ENCODE measurements at places on chromosomes 4 and X.

- H3K27ac ChIP-seq = no peak overlapping the region
- H3K4me3 ChIP-seq = no peak overlapping the region
- H3K27me3 ChIP-seq = no peaks in the 10 kb centered on the region
- no peaks in the 10 kb centered on the region for H3K4me1 ChIP-seq
- DNase-seq = no peak
- no peaks in the 10 kb centered on the region for H3K36me3 ChIP-seq
These were observed 1066.8 kb upstream of the ADGRL3 start for GRCh38 chr4:60133375-60133774.

GRCh38 chr4:53767482-53767881 lies 176.2 kb upstream of the LNX1 start:
- no peak for DNase-seq
- no peaks in the 10 kb centered on the region for H3K4me1 ChIP-seq
- H3K4me3 ChIP-seq = no peak overlapping the region
- H3K36me3 ChIP-seq = no peaks in the 10 kb centered on the region
- H3K27me3 ChIP-seq = no peaks in the 10 kb centered on the region

- no peak overlapping the region for H3K27ac ChIP-seq
- H3K27me3 ChIP-seq = peaks cover 5% of the 10 kb centered on the region
- DNase-seq = no peak
These were observed 3.5 kb downstream of the MND1 start for GRCh38 chr4:153348006-153348405.

- no peaks in the 10 kb centered on the region for H3K4me1 ChIP-seq
- H3K36me3 ChIP-seq = peaks cover 3% of the 10 kb centered on the region
- no peak overlapping the region for H3K27ac ChIP-seq
- no peak for DNase-seq
- H3K4me3 ChIP-seq = no peak overlapping the region
These were observed 317.4 kb downstream of the STIM2 start for GRCh38 chr4:27178061-27178460.

GRCh38 chr4:182338746-182339145 lies 95.5 kb downstream of the TENM3 start:
- no peaks in the 10 kb centered on the region for H3K36me3 ChIP-seq
- H3K27ac ChIP-seq = no peak overlapping the region
- no peak for DNase-seq
- H3K4me3 ChIP-seq = no peak overlapping the region
- H3K27me3 ChIP-seq = no peaks in the 10 kb centered on the region
- H3K4me1 ChIP-seq = no peaks in the 10 kb centered on the region

DNA sequence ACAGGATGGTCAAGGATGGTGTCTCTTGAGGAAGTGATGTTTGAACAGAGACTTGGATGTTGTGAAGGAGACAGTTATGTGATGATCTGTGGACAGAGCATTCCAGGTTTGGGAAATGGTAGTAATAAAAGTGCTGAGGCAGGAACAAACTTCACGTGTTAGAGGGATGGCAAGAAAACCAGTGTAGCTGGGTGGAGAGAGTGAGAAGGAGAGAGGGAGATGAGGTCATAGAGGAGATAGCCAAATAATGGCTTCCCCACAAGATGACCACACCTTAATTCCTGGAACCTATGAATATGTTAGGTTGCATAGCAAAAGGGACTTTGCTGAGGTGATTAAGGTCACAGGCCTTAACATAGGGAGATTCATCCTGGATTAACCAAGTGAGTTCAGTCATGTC lies 75.6 kb upstream of the GPR50 start:
- H3K4me1 ChIP-seq = no peaks in the 10 kb centered on the region
- H3K4me3 ChIP-seq = no peak overlapping the region
- H3K27me3 ChIP-seq = peaks cover 17% of the 10 kb centered on the region
- H3K36me3 ChIP-seq = no peaks in the 10 kb centered on the region

DNA sequence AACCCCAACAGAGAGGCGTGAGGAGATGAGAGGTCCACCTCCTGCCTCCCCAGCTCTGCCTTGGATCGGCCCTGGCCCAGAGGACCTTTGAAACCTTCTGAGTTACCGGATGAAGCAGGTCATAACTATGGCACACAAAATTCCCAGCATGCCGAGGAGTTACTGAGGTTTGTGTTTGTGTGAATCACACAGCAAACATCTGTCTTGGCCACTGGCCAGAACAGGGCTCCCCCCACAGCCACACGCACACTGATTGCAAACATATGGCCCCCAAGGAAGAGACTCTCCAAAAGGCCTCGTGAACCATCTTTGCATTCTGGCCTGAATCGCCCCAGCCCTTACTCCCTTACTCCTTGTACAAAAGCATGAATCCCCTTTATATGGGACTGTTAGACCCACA lies 18.9 kb downstream of the RPS4X start:
- H3K4me3 ChIP-seq = no peak overlapping the region
- no peaks in the 10 kb centered on the region for H3K4me1 ChIP-seq
- H3K27ac ChIP-seq = no peak overlapping the region

GRCh38 chr4:44563496-44563895 lies 87.9 kb downstream of the YIPF7 start:
- H3K27me3 ChIP-seq = no peaks in the 10 kb centered on the region
- no peaks in the 10 kb centered on the region for H3K36me3 ChIP-seq
- H3K27ac ChIP-seq = no peak overlapping the region

DNA sequence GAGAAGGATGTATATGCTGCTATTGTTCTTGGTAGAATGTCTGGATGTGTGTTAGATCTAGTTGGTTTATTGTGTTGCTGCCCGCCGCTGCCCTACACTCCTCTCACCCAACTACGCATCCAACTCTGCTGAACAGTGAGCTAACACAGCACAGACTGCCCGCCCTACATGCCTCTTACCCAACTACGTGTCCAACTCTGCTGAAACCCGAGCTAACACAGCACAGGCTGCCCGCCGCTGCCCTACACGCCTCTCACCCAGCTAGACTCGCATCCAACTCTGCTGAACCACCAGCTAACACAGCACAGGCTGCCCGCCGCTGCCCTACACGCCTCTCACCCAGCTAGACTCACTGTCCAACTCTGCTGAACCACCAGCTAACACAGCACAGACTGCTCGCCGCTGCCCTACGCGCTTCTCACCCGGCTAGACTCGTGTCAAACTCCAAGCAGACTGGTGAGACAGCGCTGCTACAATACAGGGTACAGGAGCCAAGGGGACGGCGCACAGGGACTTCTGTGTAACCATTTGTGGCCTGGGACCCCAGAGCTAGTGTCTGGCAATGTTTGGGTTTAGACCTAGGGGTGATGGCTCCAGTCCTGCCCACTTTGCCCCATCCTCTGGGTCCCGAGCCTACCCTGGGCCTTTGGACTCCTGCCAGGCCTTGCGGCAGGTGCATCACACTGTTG lies 11.6 kb upstream of the CTBP1 start:
- no peak for DNase-seq
- peaks cover 7% of the 10 kb centered on the region for H3K4me1 ChIP-seq
- H3K27me3 ChIP-seq = no peaks in the 10 kb centered on the region
- H3K27ac ChIP-seq = peak overlapping the region; percentile 76
- H3K4me3 ChIP-seq = no peak overlapping the region

DNA sequence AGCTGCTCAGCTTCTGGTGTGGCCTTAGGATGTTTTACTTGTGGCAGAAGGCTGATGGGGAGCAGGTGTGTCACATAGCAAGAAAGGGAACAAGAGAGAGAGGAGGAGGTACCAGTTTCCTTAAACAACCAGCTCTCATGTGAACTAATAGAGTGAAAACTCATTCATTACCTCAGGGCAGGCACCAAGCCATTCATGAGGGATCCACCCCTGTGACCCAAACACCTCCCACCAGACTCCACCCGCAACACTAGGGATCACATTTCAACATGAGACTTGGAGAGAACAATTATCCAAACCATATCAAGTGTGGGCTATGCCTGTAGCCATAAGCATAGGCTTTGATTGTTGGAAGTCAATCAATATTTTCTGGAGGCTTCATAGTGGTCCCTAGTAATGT lies 56.0 kb downstream of the GSX2 start:
- H3K27ac ChIP-seq = no peak overlapping the region
- no peak overlapping the region for H3K4me3 ChIP-seq
- DNase-seq = no peak
- peaks cover 26% of the 10 kb centered on the region for H3K27me3 ChIP-seq
- H3K36me3 ChIP-seq = no peaks in the 10 kb centered on the region
- no peaks in the 10 kb centered on the region for H3K4me1 ChIP-seq

- no peak overlapping the region for H3K4me3 ChIP-seq
- no peaks in the 10 kb centered on the region for H3K36me3 ChIP-seq
- H3K27me3 ChIP-seq = no peaks in the 10 kb centered on the region
- no peaks in the 10 kb centered on the region for H3K4me1 ChIP-seq
These were observed 321.2 kb upstream of the SPOCK3 start for GRCh38 chr4:167555338-167556022.

Measured in effector memory CD8-positive, alpha-beta T cell (primary cell).